ENCODE measurements at places on chromosomes 7 and 10.

DNA sequence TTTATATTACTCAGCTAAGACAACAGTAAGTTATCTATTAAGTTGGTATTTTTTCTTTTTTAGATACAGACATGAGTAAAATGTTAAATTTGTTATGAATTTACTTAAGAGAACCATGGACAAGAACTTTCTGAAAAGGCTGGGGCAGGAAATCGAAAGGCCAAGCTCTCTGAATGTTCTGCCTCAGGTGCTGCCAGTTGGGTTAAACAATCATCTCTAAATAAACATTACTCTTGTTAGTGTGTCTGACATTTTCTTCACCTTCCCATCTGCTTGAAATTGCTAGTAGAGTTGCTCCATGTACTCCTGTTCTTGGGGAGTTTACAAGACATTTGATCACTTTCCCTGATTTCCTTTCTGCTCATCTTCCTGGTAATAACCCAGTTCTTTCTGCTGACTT is 87.5 kb downstream of the ANKRD7 start:
- no peak for DNase-seq

DNA sequence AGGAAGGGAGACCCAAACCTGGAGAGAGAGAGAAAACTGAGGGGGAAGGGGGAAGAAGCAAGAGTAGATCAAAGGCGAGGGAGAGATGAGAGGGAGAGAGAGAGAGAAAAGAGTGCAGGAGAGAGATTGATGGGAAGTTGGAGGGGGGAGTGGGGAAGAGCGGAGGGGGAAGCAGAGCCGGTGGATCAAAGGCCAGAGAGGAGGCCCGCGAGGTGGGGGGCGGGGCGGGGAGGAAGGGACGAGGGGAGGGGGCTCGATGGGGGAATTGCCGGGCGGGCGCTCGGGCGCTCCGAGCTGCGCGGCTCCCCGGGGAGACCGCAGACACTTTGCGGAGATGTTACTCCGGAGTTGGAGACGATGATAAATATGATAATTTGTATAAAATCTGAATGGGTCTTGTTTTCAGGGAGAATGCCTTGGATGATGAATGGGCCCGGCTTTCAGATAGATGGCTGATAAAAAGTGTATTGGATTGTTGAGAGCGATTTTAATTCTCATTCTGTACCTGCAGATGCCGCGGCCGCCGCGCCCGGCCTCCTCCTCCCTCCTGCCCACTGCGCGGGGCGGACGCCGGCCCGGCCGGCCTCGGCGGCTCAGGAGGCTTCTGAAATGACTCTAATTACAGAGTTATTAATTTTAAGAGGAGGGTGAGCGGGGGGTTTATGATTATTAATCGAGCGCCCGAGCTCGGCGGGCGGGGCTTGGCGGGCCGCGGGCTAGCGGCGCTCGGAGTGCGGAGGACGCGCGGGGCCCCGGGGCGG is 21.4 kb upstream of the PAX2 start:
- DNase-seq, result no peak

DNA sequence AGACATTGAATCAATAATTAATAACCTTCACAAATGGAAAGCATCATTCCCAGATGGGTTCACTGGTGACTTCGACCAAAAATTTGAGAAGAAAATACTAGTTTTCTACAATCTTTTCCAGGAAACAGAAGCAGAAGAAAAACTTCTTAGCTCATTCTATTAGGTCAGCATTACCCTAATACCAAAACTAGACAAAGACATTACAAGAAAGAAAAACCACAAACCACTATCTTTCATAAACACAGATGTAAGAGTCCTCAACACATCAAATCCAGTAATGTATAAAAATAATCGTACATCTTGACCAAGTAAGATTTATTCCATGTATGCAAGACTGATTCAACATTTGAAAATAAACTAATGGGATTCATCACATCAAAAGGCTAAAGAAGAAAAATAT is 64.0 kb upstream of the CDK1 start:
- DNase-seq, result no peak

DNA sequence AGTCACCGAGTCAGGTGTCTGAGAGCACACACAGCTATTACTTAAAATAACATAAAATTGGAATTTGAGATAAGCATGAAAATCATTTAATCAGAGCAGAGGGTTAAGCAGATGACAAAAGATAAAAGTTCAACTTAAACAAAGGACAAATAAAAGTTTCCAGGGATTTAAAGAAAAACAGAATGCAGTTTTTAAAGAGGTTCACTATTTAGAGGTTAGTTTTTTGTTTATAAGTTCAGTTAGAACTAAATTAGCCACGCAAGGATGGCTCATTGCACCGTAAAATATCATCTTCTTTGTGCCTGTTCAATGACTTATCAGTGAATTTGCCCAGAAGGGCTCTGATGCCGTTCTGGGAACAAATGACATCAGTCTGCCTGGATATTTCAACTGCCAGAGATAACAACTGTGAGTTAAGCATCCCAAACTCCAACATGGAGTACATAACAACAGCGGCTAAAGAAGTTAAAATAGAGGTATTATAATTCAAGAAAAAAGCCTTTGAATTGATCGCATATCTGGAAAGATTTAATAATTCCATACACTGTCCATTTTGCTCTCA is 107.8 kb downstream of the ANK3 start:
- no peak for DNase-seq

GRCh38 chr10:24425151-24425550 is 216.2 kb downstream of the KIAA1217 start:
- DNase-seq, result no peak

GRCh38 chr7:134699899-134700298 is 53.2 kb downstream of the BPGM start:
- DNase-seq, result no peak

GRCh38 chr7:26487780-26488515 is 196.3 kb downstream of the SNX10 start:
- DNase-seq, result no peak

DNA sequence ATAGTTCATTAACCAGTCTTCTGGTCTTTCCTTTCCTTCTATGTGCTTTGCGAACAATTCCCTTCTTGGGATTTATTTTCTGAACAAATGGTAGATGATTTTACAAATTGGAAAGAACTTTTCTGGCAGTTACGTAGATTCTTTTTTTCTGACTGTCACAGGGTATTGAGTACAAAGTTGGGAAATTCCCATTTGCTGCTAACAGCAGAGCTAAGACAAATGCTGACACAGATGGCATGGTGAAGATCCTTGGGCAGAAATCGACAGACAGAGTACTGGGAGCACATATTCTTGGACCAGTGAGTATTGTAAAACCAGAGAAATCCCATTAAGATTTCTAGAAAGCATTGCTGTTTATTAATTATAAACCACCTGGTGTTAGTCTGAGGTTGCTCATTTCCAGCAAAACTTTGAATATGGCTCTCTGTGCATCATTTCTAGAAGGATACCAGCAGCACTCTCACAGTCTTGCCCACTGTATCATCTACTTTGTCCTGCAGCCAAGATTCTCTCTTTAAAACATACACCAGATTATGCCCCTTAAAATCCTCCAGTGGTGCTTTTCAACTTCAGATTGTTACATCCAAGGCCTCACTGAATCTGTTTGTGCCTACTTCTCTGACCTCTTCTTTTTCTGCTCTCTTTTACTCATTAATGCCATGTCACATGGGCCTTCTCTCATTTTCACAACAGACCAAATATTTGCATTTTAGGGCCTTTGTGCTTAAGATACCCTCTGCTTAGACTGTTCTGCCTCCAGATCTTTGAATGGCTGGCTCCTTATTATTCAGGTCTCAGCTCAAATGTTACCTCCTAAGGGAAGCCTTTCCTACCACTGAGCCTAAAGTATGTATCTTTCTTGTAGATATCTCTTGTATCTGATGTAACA is 27.0 kb downstream of the DLD start:
- DNase-seq, result no peak

- no peak for DNase-seq
These were observed 18.4 kb downstream of the NKX2-3 start for GRCh38 chr10:99551158-99551557.

- DNase-seq, result no peak
These were observed 60.7 kb upstream of the NRP1 start for GRCh38 chr10:33395201-33395600.

DNA sequence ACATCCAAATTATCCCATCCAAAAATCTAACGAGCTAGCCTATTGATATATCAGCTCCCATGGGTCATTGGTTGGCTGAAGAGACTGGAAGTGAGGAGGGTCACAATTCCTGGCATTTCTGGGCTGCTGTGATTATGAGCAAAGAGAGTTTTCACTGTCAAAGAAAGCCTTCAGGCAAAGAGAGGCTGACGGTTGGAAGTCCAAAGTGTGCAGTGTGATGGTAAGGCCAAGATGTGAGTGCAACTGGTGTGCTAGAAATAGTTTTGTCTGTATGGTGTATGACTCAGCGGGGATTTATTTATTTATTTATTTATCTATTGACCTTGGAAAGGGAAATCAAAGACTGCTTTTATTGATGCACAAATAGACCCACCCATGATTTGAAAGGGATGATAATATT is 75.0 kb downstream of the AASS start:
- no peak for DNase-seq

- DNase-seq, result no peak
These were observed 26.5 kb downstream of the PDE1C start for GRCh38 chr7:32043688-32044087.

GRCh38 chr10:109247814-109248213 is 675.5 kb downstream of the XPNPEP1 start:
- DNase-seq, result no peak

DNA sequence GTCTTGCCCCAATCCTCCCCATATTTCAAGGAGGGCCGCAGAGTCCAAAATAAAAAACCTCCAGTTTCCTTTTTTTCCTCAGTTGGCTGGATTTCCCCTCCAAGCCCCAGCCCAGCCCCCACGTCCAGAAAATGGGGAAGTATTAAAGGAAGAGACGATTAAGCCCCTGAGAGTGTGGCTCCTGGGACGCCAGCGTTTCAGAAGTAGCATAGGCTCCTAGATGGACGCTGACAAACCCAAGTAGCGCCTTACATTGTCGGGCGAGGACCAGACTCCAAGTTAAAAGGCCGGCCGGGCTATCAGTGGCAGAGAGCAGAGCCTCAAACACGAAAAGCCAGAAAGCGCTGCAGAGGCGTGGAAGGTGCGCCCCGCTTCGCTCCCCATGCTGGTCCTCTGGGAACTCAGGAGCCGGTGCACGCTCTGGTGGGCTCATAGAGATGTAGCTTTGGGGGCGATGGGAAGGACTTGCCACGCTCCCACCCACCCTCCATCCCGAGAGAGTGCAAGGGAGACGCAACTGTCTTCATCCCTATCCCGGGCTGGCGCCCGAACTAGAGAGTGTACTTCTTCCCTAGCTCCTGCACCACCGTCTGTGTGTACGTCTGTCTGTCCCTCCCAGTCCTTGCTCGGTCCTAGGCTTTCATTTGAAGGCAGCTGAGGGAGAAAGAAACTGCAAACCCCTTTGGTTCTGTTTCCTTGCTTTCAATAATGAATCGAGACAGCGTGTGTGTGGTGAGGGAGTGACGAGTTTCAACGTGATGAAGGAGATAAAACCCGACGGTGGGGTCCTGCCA is 6.3 kb upstream of the EMX2 start:
- no peak for DNase-seq

GRCh38 chr7:136956671-136957070 is 88.2 kb downstream of the CHRM2 start:
- DNase-seq, result no peak

GRCh38 chr10:56856569-56856968 is 495.5 kb upstream of the ZWINT start:
- no peak for DNase-seq

DNA sequence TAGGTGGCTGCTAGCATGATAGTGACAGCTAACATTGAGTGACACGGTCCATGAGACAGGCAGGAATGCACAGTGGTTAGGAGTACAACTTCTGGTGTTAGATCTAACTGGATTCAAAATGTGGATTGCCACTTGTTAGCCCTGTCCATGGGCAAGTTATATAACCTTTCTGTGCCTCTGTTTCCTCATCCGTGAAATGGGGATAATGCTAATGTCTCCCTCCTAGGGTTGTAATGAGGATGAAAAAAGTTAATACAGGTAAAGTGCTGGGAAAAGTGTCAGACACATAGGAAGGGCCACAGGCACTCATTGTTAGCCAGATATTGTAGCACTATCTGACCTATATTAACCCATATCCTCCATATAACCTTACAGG is 41.8 kb downstream of the TACR2 start:
- no peak for DNase-seq

DNA sequence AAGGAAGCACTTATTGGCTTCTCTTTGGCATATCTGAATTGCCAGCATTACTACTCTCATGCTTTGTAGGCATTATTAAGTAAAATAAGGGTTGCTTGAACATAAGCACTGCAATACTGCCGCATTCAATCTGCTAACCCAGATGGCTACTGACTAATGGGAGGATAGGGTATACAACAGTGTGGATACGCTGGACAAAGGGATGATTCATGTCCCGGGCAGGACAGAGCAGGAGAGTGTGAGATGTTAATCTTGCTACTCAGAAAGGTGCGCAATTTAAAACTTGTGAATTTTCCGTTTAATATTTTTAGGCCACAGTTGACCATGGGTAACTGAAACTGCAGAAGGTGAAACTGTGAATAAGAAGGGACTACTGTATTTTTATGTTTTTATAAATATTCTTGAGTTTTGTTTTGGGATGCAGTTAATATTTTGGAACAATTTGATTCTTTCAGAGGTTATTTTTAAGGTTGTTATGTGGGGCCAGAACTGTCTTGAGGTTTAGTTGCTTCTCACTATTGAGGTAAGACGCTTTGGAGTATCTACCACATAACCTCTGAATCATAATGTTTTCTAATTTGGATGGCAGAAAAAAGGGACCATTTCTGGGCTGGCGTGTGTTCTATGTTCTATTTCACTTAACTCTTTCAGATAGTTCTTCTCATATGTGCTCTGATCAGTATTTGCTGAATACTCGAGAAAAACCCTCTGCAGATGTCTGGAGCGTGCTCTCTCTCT is 75.7 kb upstream of the SYPL1 start:
- DNase-seq, result no peak

DNA sequence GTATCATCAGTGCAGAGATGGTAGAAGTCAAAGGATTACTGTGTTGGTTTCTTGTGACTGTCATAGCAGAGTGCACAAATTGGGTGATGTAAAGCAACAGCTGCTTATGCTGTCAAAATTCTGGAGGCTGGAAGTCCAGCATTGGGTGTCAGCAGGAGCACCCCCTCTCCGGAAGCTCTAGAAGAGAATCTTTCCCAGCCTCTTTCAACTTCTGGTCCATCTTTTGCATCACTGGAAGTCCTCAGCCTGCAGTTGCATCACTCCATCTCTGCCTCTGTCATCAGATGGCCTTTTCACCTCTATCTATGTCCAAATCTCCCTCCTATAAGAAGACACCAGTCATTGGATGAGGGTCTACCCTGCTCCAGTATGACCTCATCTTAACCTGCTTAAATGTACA is 35.8 kb upstream of the GALNTL5 start:
- DNase-seq, result no peak

GRCh38 chr10:91162495-91163268 is 57.8 kb upstream of the PCGF5 start:
- DNase-seq, result peak; percentile 63

GRCh38 chr10:133010095-133010842 is 67.9 kb upstream of the CFAP46 start:
- DNase-seq, result peak; percentile 28

GRCh38 chr10:72122221-72122620 is 33.9 kb upstream of the SPOCK2 start:
- no peak for DNase-seq

Measured in anterior cingulate cortex (tissue), 58 donors.